NCI-H1417 treated with DMSO at 0.1 percent for 48 hours (cell line): ENCODE measurements at places on chromosomes 7 and 10.

DNA sequence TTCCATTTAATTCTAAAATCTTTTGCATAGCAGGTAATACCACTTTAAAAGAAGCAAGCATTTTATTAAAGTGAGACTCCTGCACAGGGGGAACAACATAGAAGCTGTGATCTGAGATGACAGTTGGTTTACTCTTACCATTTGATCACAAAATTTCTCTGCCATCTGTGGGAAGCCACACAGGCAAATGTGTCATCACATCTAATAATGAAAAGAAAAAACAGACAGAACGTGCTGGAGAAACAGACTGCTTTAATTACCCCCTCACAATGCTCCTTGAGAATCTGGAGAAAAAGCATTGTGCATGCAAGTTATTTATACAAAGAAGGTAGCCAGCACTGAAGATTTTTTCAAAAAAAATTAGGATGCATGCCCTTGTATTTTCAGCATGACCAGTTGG, 165.2 kb upstream of the PTER start:
- no peak for DNase-seq

DNA sequence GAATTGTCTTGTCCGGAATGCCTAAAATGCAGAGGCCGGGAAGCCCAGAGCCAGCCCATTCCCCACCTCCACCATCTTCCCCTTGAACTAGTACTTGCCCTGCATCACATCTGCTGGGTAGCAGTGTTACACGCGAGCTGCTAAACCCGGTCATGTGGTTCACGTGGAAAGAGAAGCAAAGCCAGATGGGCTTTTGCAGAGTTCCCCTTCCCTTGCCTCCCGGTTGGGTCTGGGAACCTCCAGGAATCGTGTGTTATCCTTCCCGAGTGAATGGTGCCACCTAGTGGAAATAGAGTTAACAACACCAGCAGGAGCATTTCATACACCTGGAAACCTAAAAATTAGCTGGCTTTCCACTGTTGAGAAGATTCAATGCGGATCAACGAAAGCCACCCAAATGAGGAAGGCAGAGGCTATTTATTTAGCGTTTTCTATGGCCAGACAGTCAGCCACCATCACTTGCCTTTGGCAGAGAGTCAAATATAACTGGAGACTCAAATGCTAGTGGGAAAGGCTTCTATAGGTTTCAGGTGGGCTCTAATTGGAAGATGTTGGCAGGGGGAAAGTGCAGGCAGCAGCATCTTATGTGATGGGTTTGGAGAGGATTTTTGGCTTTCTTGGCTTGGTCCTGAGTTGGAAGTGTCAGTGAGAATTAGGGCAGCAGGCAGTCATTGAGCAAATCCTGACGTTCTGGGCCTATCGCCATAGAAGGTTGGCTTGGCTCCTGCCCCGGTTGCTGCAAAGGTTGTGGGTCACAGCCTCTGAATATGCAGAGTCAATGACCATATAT, 12.9 kb upstream of the DENND2A start:
- DNase-seq: peak; percentile 70

DNA sequence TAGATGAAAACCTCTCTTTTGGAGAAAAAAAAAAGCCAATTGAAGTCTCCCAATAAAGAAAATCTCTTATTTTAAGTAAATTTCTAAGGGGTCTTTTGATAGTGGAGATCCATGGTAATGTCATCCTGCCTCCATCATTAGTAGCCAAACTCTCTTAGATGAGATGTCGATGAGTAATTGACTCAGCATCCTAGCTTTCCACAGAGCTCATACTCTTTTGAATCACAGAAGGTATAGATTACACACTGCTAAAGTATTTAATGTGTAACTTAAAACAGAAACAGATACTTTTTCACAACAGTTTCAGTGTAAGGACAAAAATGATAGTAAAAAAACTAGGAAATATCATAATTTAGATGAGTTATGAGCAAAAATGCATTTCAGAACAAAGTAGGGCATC, 19.4 kb downstream of the MAGI2 start:
- DNase-seq: no peak

DNA sequence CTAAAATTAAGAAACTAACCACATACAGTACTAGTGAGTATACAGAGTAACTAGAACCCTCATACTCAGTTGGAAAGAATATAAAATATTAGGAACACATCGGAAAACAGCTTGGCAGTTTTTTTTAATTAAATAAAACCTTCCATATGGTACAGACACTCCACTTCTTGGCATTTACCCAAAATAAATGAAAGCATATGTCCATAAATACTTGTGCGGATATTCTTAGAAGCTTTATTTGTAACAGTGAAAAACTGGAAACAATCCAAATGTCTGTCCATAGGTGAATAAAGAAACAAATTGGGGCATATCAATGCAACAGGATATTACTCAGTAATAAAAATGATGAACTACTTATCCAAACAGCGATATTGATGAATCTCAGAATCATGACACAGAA, 410.0 kb downstream of the HTR7 start:
- no peak for DNase-seq

DNA sequence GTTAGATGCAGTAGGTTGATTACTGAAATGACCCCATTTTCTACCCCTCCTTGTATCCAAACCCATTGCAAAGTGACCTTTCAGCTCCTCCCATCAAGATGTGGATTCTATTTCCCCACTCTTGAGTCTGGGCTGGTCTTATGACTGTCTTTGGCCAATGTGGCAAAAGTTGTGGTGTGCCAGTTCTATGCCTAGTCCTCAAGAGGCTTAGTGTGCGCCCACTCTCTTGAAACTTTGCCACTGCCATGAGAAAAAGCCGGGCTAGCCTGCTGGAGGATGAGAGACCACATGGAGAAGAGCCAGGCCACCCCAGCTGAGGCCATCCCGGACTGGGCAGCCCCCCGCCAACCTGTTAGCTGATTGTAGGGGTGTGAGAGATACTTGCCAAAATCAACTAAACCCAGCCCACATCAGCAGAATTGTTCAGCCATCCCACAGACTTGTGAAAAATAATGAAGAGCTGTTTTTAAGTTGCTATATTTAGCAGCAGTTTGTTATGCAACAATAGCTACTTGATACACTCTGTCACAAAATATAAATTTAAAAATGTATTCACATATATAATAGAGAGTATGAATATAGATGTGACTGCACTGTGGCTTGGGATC, 131.0 kb upstream of the PALS2 start:
- no peak for DNase-seq

DNA sequence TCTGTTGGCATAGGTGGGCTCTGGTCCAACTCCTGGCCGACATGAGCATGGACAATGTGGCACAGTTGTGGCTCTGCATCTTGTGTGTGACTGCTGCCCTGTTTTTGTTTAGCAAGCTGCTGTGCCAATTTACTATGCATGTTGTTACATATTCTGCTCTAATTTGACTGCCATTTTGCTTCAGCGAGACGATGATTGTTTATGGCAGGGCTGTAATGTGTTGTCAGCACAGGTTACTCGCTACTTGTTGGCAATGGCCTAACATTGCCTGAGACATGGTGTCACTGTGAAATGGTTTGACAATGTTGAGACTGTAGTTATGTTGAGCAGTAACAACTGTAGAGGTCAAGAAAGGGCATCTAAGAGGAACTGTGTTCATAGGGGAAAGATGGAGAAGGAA, 659.6 kb downstream of the AUTS2 start:
- DNase-seq: no peak

DNA sequence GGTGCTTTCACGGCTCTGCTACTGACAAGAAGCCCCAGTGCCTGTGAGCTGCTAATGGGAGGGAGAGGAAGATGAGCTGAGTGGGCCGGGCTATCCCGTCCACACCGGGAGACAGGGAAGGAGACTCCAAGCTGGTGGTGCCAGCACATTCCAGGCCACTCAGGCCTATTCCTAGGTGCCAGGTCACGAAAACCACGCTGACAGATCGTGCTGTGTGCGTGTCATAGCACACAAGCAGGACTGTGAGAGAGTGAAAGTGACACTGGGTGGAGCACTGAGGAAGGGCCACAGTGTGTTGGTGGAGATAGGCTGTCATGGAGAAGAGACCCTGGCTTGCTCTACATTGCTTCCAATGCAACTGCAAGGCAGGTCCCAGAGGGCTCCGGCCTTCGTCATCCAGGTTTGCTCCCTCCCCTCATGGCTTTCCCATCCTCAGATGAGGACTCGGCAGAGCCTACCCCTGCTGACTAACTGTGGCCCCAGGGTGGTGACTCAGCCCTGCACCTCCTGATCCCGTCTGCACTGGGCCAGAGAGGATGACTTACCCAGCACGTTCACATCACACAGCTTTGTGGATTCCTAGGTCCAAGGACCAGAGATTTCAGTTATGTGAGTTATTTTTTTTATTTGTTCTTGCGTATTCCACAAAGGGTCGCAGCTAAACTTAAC, 167.3 kb downstream of the EGFR start:
- DNase-seq: no peak

DNA sequence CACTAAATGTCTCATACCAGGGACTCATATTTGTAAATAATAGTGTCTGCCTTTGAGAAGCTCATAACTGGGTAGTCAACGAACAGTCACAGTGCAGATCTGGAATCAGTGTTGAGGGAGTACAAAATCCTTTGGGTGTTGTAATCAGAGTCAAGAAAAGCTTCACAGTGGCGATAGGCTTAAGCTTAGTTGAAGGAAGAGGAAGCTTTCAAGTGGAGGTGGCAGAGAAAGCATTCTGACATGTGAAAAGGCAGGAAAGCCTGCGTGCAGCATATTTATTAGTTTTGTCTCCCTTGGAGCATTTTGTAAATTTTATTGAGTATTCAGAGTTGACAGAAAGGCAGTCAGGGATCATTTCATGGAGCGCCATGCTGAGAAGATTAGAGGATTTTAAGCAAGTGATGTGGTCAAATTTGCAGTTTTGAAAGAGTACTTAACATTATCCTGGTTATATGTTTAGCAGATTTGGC, 104.9 kb downstream of the ADK start:
- DNase-seq: no peak

GRCh38 chr10:16843252-16843870, 26.1 kb upstream of the RSU1 start:
- no peak for DNase-seq
